Activated CD8-positive, alpha-beta T cell treated with anti-CD3 and anti-CD28 coated beads for 36 hours (primary cell): ENCODE measurements at places on chromosomes 1 and 21.
A peak's percentile ranks its signal among the peaks of the same experiment; 100 is the strongest.

DNA sequence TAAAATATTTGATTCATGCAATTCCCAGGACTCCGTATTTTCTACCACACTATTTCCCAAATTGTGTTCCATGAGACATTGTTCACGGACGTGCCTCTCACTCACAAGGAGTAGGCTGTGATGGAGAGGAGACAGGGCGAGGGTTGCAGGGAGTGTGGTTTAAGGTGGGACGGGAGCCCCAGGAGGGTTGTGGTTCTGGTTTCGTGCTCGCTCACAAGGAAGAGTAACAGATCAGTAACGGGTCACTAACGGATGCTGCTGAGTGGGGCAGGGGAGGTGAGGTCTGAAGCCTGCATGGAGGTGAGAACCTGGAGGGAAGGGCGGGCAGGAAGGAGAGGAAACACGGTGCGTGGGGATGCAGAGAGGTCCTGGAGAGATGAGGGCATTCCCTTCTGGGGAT, 28.8 kb downstream of the TFF3 start:
- H3K4me3 ChIP-seq = no peak overlapping the region
- peaks cover 8% of the 10 kb centered on the region for H3K4me1 ChIP-seq
- DNase-seq = no peak
- H3K27ac ChIP-seq = peak overlapping the region; percentile 8
- H3K27me3 ChIP-seq = no peaks in the 10 kb centered on the region

DNA sequence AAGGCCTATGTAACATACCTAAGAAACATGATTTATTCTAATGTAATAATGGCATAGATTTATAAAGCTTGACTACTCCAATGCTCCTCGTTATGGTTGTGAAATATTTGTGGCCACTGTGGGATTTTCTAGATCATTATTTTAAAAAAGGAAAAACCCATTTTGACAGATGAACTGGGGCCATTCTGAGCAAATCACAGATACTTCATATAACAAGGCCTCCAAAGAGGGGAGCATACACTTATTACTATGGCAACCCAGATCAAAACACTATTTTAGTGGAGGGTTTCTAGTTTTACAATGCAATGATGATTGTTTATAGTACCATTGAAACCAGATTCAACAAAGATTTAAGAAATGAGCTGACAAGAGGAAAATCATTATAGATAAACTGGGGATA, 346.6 kb downstream of the ZNF326 start:
- peaks cover 12% of the 10 kb centered on the region for H3K4me1 ChIP-seq
- H3K36me3 ChIP-seq = no peaks in the 10 kb centered on the region
- H3K4me3 ChIP-seq = no peak overlapping the region
- no peak for DNase-seq

- no peaks in the 10 kb centered on the region for H3K27me3 ChIP-seq
- DNase-seq = no peak
- no peak overlapping the region for H3K27ac ChIP-seq
- no peak overlapping the region for H3K4me3 ChIP-seq
- H3K36me3 ChIP-seq = no peaks in the 10 kb centered on the region
- H3K4me1 ChIP-seq = no peaks in the 10 kb centered on the region
Observed at GRCh38 chr1:106921186-106921585, 135.3 kb upstream of the PRMT6 start.

DNA sequence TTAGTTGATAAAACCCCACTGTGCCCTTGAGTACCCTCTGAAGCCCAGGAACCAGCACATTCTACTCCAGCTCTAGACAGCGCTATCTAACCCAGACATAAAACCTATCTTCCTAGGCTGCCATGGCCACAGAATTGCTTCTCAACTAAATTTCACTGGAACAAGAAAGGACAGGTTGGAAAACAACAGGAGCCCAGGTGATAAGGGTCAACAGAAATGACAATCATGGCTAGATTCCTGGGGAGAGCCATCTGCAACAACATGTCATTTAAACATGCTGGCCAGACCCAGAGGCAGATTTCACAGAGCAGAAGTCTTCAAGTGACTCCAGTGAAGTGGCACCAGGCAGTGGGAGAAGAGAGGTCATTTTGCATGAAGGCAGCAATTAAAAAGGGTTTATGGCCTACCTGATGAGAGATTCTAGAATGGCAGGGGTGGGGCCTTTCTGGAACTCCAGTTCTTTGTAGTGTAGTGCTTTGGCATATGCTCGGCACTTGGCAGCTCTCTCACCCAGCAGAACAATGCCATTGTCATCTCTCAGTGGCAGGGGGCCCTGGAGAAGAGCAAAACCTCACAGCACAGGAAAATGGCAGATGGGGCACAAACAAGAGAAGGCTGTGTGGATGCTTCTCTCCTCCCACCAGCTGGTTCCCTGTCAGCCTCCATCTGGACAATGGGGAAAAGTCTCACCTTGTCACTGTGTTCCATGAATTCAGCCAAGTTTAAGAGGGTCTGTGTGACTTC, 9.9 kb downstream of the ANGPTL7 start:
- H3K4me3 ChIP-seq = no peak overlapping the region
- H3K27me3 ChIP-seq = no peaks in the 10 kb centered on the region
- peaks cover 31% of the 10 kb centered on the region for H3K36me3 ChIP-seq

- peaks cover 24% of the 10 kb centered on the region for H3K36me3 ChIP-seq
- no peak overlapping the region for H3K4me3 ChIP-seq
- DNase-seq = no peak
- no peaks in the 10 kb centered on the region for H3K27me3 ChIP-seq
- peaks cover 3% of the 10 kb centered on the region for H3K4me1 ChIP-seq
Observed at GRCh38 chr1:100482167-100482566, 55.8 kb upstream of the GPR88 start.

- no peak for DNase-seq
- H3K27me3 ChIP-seq = peaks cover 2% of the 10 kb centered on the region
- H3K36me3 ChIP-seq = no peaks in the 10 kb centered on the region
- no peak overlapping the region for H3K4me3 ChIP-seq
- no peak overlapping the region for H3K27ac ChIP-seq
- peaks cover 3% of the 10 kb centered on the region for H3K4me1 ChIP-seq
Observed at GRCh38 chr1:236301958-236302335, 20.2 kb upstream of the ERO1B start.

GRCh38 chr1:163085041-163085903, 16.1 kb downstream of the RGS4 start:
- peaks cover 3% of the 10 kb centered on the region for H3K27me3 ChIP-seq
- no peak overlapping the region for H3K4me3 ChIP-seq
- no peaks in the 10 kb centered on the region for H3K4me1 ChIP-seq

DNA sequence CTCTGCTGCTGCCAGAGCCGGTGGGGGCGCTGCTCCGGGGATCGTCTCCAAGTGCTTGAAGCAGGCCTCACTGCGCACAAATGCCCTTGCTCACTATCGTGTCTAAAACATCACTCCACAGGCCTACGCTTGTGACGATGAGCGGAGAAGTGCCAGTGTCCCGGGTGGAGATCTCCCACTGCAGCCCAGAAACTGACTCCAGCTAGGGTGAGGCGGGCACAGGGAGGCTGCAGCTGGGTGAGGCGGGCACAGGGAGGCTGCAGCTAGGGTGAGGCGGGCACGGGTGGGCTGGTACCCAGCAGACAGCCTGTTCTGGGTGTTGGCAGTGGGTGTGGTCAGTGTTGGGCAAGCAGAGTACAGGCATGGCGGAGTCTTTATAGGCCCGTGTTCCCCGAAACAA, 22.7 kb upstream of the PDXK start:
- no peaks in the 10 kb centered on the region for H3K27me3 ChIP-seq
- peaks cover 49% of the 10 kb centered on the region for H3K36me3 ChIP-seq
- no peak for DNase-seq
- no peak overlapping the region for H3K27ac ChIP-seq
- H3K4me1 ChIP-seq = peaks cover 9% of the 10 kb centered on the region

DNA sequence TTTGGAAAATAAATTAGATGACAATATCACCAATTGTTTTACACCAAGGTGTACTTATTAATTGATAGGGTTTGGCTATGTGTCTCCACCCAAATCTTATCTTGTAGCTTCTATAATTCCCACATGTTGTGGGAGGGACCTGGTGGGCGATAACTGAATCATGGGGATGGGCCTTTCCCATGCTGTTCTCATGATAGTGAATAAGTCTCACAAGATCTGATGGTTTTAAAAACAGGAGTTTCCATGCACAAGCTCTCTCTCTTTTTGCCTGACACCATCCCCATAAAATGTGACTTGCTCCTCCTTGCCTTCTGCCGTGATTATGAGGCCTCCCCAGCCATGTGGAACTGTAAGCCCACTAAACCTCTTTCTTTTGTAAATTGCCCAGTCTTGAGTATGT, 131.0 kb upstream of the LMO4 start:
- no peaks in the 10 kb centered on the region for H3K36me3 ChIP-seq
- peaks cover 6% of the 10 kb centered on the region for H3K4me1 ChIP-seq
- no peak overlapping the region for H3K27ac ChIP-seq
- peaks cover 27% of the 10 kb centered on the region for H3K27me3 ChIP-seq
- no peak overlapping the region for H3K4me3 ChIP-seq

- no peaks in the 10 kb centered on the region for H3K27me3 ChIP-seq
- no peak for DNase-seq
- no peak overlapping the region for H3K4me3 ChIP-seq
- H3K4me1 ChIP-seq = no peaks in the 10 kb centered on the region
- peaks cover 21% of the 10 kb centered on the region for H3K36me3 ChIP-seq
Observed at GRCh38 chr1:180275726-180276125, 45.7 kb downstream of the LHX4 start.

GRCh38 chr21:18269856-18270255, 25.2 kb downstream of the CHODL start:
- H3K27me3 ChIP-seq = no peaks in the 10 kb centered on the region
- DNase-seq = no peak
- no peaks in the 10 kb centered on the region for H3K4me1 ChIP-seq
- H3K36me3 ChIP-seq = no peaks in the 10 kb centered on the region

- H3K27ac ChIP-seq = no peak overlapping the region
- H3K27me3 ChIP-seq = peaks cover 8% of the 10 kb centered on the region
- peaks cover 2% of the 10 kb centered on the region for H3K4me1 ChIP-seq
- no peak for DNase-seq
- H3K36me3 ChIP-seq = no peaks in the 10 kb centered on the region
- H3K4me3 ChIP-seq = no peak overlapping the region
Observed at GRCh38 chr1:5492846-5493245, 499.4 kb downstream of the NPHP4 start.

DNA sequence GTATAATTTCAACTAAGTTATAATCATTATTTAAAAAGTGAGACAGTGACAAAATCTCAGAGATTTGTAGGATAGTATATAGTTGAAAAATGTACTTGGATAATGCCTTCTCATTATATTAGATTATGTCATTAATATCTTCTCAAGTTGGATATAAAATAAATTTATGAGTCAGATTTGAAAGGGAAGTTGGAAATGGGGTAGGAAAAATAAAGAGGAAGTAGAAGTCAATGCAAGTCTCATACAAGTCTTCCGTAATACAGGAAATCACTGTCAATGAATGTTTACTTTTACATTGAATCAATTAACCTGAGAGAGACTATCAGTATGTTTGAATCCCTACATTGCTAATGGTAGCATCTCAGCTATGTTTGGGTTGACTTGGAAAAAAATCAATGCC, 16.2 kb upstream of the RNPC3 start:
- peaks cover 4% of the 10 kb centered on the region for H3K4me1 ChIP-seq
- no peak overlapping the region for H3K27ac ChIP-seq
- H3K36me3 ChIP-seq = peaks cover 26% of the 10 kb centered on the region

- no peak overlapping the region for H3K4me3 ChIP-seq
- H3K27ac ChIP-seq = no peak overlapping the region
- H3K27me3 ChIP-seq = peaks cover 2% of the 10 kb centered on the region
- DNase-seq = no peak
- H3K36me3 ChIP-seq = no peaks in the 10 kb centered on the region
Observed at GRCh38 chr1:85417017-85417416, 47.9 kb downstream of the DDAH1 start.

GRCh38 chr1:47708019-47708535, 270.2 kb downstream of the FOXD2 start:
- DNase-seq = peak; percentile 12
- no peak overlapping the region for H3K4me3 ChIP-seq
- peaks cover 48% of the 10 kb centered on the region for H3K27me3 ChIP-seq
- H3K4me1 ChIP-seq = peaks cover 10% of the 10 kb centered on the region

DNA sequence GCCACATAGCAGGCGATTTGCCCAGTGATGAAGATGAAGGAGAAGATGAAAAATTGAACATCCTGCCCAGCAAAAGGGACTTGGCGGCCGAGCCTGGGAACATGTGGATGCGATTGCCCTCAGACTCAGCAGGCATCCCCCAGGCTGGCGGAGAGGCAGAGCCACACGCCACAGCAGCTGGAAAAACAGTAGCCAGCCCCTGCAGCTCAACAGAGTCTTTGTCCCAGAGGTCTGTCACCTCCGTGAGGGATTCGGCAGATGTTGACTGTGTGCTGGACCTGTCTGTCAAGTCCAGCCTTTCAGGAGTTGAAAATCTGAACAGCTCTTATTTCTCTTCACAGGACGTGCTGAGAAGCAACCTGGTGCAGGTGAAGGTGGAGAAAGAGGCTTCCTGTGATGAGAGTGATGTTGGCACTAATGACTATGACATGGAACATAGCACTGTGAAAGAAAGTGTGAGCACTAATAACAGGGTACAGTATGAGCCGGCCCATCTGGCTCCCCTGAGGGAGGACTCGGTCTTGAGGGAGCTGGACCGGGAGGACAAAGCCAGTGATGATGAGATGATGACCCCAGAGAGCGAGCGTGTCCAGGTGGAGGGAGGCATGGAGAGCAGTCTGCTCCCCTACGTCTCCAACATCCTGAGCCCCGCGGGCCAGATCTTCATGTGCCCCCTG, 3.3 kb downstream of the ZBTB18 start:
- peaks cover 9% of the 10 kb centered on the region for H3K36me3 ChIP-seq
- no peak for DNase-seq
- H3K4me1 ChIP-seq = peaks cover 45% of the 10 kb centered on the region
- H3K27ac ChIP-seq = no peak overlapping the region

GRCh38 chr1:43452789-43453441, 816 bp downstream of the HYI start:
- peaks cover 15% of the 10 kb centered on the region for H3K4me1 ChIP-seq
- H3K36me3 ChIP-seq = peaks cover 15% of the 10 kb centered on the region
- H3K4me3 ChIP-seq = peak overlapping the region; percentile 56

GRCh38 chr1:15417059-15417934, 7.6 kb downstream of the EFHD2 start:
- H3K27ac ChIP-seq = peak overlapping the region; percentile 21
- H3K4me1 ChIP-seq = peaks cover 54% of the 10 kb centered on the region
- peaks cover 30% of the 10 kb centered on the region for H3K36me3 ChIP-seq
- no peaks in the 10 kb centered on the region for H3K27me3 ChIP-seq
- H3K4me3 ChIP-seq = peak overlapping the region; percentile 44
- peak; percentile 77 for DNase-seq

- peaks cover 4% of the 10 kb centered on the region for H3K27me3 ChIP-seq
- no peaks in the 10 kb centered on the region for H3K36me3 ChIP-seq
Observed at GRCh38 chr1:162293073-162293692, 83.5 kb downstream of the SPATA46 start.

GRCh38 chr1:51592711-51593110, 24.2 kb upstream of the OSBPL9 start:
- H3K27ac ChIP-seq = no peak overlapping the region
- no peak for DNase-seq
- H3K4me1 ChIP-seq = no peaks in the 10 kb centered on the region
- no peaks in the 10 kb centered on the region for H3K36me3 ChIP-seq

GRCh38 chr1:116164150-116164549, 53.0 kb downstream of the MAB21L3 start:
- no peak overlapping the region for H3K4me3 ChIP-seq
- H3K36me3 ChIP-seq = no peaks in the 10 kb centered on the region
- H3K27ac ChIP-seq = no peak overlapping the region
- DNase-seq = no peak
- H3K4me1 ChIP-seq = peaks cover 7% of the 10 kb centered on the region

GRCh38 chr1:155078469-155079209, at the start of gene EFNA3:
Gene EFNA3, plus strand, starts transcription at chr1:155078837. Its CDS starts 105 bp downstream, at chr1:155078942.
- H3K4me3 ChIP-seq = peak within 1 kb of the TSS; percentile 55
- H3K4me1 ChIP-seq = peaks cover 28% of the 10 kb centered on the region
- H3K27me3 ChIP-seq = peaks cover 34% of the 10 kb centered on the region
- no peaks in the 10 kb centered on the region for H3K36me3 ChIP-seq
- H3K27ac ChIP-seq = no peak within 1 kb of the TSS
- peak; percentile 72 for DNase-seq

- H3K27ac ChIP-seq = no peak overlapping the region
Observed at GRCh38 chr1:33468531-33468930, 3.9 kb upstream of the ZSCAN20 start.
